ENCODE measurements at places on chromosomes 2 and 18.
A peak's percentile ranks its signal among the peaks of the same experiment; 100 is the strongest.

DNA sequence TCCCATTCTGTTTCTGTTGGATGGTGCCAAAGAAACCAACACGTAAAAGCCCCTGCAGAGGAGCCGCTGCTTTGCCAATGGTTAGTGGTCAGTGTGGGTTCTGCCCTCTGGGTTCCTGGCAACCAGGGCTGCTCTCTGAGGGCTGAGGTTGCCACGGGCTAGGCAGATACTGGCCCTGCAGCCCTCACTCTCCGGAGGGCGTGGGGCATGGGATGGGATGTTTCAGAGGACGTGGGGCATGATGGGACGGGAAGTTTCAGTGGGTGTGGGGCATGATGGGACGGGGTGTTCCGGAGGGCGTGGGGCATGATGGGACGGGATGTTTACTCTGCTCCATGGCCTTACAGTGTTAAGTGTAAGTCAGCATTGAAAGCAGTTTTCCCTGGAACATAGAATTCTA is 34.2 kb downstream of the ADI1 start:
- no peak for DNase-seq

- no peak for DNase-seq
Observed at GRCh38 chr2:228590681-228591080, 409.2 kb upstream of the SPHKAP start.

GRCh38 chr2:207042841-207043240 is 103.5 kb downstream of the CPO start:
- no peak for DNase-seq

- no peak for DNase-seq
Observed at GRCh38 chr2:85230679-85231467, 96.9 kb downstream of the TGOLN2 start.

GRCh38 chr2:41334159-41334558 is 713.7 kb upstream of the PKDCC start:
- DNase-seq: no peak

- no peak for DNase-seq
Observed at GRCh38 chr2:98517636-98518035, 73.0 kb downstream of the INPP4A start.

DNA sequence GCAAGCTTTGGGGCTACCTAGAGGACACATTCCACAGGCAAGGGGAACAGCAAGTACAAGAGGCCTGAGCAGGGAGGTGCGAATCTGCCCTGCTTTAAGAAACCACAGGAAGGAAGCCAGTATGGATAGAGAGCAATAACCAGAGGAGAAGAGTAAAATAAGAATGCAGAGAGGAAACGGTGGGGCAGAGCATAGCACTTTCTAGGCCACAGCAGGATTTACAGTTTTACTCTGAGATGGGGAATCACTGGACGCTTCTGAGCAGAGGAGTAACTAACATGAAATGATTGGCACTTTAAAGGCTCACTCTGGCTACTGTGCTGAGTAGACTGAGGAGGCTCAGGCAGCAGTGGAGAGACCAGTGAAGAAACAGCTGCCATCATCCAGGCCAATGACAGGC is 23.8 kb downstream of the AAK1 start:
- DNase-seq: no peak

GRCh38 chr2:31227711-31228125 is 6.2 kb upstream of the EHD3 start:
- DNase-seq: no peak

- DNase-seq: no peak
Observed at GRCh38 chr2:1611886-1612285, 132.4 kb downstream of the PXDN start.

- no peak for DNase-seq
Observed at GRCh38 chr2:60028849-60029565, 524.4 kb downstream of the BCL11A start.

DNA sequence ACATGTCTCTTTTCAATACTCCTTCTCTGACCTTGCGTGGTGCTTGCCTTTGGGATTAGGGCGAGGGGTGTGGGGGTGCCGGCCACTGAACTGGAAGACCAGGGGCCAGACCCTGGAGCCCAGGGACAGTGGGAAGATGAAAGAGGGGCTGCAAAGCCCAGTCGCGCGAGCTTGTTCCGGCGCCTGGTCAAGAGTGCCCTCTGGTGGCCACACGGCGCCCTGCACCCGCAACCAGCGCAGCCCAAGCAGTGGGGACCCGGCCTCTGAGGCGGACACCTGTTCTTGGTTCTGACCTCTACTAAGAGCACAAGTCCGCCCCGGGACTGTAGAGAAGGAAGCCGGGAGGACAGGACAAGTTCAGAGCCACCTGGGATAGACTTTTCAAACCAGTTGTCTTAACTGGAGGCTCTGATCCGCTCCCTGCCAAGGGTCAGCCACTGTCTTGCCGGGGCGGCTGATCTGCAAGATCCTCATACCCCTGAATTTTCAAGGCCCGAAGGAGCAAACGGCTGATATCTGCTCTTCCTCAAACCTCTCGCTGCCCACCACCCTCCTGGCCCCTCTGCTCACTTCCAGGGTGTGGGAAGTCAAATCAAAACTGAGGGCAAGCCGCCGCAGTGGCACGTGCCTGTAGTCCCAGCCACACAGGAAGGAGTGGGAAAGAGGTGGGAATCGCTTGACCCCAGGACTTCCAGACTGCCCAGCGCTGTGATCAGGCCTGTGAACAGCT is 14.9 kb upstream of the MSH6 start:
- DNase-seq: peak; percentile 89

- no peak for DNase-seq
Observed at GRCh38 chr18:56804395-56804794, 153.2 kb downstream of the WDR7 start.

DNA sequence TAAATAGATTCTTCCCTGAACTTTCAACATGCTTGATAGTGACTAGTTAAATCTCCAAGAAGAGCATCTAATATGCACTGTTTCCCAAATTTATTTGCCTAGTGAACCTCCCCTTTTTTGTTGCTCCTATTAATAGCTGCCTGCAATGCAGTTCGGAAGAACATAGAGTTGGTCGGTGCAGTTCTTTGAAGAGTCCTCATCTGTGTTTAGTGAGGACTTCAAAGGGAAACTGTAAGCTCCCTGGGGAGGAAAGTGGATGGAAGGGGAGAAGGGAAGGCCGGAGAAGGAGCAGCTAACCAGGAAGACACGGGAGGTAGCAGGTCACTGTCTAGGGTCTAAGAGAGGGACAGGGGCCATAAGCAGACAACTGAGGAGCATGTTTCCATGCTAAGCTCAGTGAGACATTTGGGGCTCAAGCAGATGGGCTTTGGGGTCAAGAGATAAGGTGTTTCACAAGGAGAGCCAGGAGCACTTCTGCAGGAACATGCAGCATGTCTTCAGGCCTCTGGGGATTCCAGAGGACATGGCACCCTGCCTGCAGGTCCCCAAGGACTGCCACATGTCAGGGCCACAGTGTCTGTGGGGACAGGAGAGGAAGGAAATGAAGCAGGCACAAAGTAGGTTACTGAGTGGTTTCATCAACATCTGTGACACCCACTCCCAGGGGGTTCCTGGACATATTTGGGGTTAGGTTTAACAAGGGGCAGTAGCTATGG is 48.7 kb upstream of the ANXA4 start:
- no peak for DNase-seq

DNA sequence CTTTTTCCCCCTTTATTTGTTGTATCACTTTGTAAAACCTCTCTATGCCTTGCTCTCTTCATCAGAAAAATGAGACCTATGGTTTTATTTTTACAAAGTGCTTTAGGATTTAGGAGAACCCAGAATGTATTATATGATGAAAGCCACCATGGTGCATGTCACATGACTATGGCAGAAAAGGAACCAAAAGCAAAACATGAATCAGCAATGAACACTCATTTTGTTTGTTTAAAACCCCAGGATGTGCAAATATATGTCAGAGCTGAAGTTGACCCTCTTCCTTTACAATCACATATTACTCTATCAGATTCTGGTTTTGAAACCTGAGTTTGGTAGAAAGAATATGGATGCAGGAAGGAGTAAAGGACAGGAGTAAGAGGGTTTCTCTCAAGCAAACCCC is 70.0 kb downstream of the FIGN start:
- DNase-seq: no peak

DNA sequence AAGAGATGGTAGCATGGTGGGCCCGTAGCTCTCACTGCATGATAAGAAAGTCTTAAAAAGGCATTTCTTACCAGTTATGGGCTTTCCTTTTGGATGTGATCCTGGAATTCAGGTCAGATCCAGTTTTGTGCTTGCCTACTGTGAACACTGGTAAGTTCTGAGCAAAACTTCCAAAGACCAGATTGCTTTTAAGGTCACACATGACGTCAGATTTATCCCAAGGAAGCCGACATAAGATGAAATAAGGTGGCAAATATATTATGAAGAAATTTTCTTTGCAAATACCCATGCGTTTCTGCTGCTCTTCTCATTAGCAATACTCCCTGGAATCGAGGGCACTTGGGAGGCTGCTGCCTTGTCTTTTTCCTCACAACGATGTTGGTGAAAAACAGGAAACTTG is 416.4 kb upstream of the HNMT start:
- no peak for DNase-seq

DNA sequence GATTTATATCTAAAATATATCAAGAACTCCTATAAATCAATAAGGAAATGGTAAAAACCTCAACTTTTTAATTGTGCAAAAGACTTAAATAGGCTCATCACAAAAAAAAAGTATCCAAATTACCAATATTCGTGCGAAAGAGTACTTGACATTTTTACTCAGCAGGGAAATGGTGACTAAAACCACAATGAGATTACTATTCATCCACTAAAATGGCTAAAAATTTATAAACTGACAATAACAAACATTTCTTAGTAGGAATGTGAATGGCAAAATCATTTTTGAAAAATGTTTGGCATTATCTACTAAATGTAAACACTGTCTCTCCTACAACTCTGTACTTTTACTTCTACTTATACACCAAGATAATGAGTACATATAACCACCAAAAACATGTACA is 184.8 kb upstream of the RND3 start:
- DNase-seq: no peak

DNA sequence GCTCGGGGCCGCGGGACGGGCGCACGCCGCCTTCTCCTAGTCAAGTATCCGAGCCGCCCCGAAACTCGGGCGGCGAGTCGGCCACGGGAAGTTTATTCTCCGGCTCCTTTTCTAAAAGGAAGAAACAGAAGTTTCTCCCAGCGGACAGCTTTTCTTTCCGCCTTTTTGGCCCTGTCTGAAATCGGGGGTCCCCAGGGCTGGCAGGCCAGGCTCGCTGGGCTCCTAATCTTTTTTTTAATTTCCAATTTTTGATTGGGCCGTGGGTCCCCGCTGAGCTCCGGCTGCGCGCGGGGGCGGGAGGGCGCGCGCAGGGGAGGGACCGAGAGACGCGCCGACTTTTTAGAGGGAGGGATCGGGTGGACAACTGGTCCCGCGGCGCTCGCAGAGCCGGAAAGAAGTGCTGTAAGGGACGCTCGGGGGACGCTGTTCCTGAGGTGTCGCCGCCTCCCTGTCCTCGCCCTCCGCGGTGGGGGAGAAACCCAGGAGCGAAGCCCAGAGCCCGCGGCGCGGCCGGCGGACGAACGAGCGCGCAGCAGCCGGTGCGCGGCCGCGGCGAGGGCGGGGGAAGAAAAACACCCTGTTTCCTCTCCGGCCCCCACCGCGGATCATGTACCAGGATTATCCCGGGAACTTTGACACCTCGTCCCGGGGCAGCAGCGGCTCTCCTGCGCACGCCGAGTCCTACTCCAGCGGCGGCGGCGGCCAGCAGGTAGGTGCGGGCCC is 617 bp downstream of the FOSL2 start:
- DNase-seq: no peak

- DNase-seq: no peak
Observed at GRCh38 chr18:75235896-75236295, 25.3 kb downstream of the TSHZ1 start.

GRCh38 chr2:166334805-166335204 is 40.9 kb downstream of the SCN9A start:
- no peak for DNase-seq

- peak; percentile 34 for DNase-seq
Observed at GRCh38 chr2:120596990-120597594, 138.6 kb upstream of the GLI2 start.

DNA sequence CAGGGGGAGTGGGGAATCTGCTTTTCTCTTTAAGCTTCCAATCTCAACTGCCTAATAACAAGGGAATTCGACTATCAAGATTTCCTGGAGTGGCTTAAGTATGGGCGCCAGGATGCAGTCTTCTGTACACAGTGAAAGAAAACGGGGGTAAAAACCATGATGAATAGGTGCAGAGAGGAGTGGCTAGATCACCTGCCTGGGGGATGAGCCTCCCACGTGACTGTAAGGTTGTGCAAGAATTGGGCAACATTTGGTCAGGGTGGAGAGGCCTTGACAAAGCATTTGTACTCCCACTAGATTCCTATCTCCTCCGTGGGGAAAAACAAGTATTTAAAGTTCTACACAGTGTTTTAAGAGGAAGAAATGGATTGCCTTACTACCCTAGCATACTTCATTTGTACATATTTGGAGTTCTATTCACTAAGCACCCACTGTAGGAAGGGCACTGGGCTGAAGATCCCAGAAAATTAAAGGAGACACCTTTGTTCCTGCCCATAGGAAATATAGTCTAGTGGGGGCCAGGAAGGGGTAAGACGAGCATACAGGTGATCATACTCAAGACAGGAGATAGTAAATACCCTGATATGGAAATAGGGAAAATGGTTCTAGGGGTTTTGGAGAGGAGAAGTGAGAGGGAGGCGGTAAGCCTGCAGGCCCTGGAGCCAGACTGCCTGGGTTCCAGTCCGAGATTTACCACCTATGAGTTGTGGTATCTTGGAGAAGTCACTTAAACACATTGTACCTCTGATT is 29.2 kb downstream of the EPAS1 start:
- DNase-seq: no peak

DNA sequence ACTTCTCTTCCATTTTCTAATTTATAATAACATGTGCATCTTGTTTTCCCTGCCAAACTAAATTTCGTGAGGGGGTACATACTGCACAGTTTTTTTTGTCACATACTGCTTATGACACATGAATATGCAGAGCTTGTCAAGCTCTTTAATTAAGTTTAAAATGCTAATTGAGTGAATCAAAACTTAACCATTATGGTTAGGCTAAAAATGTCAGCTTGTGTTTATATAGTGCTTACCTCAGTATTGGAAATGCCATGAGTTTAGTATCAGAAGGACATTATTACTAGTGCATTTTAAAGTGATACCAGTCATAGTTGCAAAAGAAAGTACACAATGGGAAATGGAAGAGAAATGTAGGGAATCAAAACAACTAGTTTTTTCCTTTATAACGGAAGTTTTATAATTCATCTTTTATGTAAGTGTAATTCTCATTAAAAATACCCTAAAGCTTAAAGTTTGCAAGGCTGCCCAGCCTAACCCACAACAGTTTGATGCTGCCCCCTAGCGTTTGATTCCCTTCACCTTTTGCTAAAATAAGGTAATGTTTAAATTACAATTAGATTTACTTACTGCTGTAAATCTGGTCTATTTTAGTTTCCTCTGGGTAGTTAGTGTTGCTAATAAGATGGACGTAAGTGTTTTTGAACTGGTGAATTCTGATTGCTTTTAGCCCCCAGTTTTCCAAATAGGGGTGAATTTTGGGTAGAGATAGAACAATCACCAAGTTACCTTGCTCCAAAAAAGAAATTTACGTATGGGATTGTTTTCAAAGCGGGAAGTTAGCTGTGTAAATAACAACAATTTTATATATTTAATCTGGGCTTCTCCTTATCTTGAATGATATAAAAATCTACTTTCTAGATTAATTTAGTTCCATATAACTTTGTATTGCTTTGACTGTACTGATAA is 3.2 kb downstream of the SLC39A10 start:
- peak; percentile 75 for DNase-seq
